ENCODE measurements at places on chromosomes 12 and 14.

- DNase-seq = no peak
Observed at GRCh38 chr14:71240171-71240570, 332.9 kb downstream of the PCNX1 start.

- DNase-seq = no peak
Observed at GRCh38 chr12:64767495-64767894, 8.3 kb upstream of the GNS start.

- DNase-seq = no peak
Observed at GRCh38 chr14:96519970-96520369, 17.8 kb downstream of the PAPOLA start.

DNA sequence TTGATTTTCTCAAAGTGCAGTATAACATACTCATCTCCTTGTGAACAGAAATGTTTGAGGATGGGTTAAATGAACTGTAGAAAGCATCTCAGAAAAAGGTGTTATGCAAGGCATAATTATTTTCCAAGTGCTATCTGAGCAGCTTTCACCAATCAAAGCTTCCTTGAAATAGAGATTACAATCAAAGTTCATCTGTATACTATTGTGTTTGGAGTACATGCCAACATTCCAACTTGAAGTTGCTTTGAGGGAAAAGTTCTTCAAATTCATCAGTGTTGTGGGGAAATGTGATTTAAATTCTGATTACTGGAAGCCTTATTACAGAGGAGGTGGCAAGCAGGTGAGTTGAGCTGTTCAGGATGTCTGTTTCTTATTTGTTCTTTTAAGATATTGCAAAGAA lies 68.2 kb downstream of the TMTC2 start:
- DNase-seq = no peak

GRCh38 chr14:100832311-100832960 lies 6.5 kb downstream of the MEG3 start:
- DNase-seq = no peak

DNA sequence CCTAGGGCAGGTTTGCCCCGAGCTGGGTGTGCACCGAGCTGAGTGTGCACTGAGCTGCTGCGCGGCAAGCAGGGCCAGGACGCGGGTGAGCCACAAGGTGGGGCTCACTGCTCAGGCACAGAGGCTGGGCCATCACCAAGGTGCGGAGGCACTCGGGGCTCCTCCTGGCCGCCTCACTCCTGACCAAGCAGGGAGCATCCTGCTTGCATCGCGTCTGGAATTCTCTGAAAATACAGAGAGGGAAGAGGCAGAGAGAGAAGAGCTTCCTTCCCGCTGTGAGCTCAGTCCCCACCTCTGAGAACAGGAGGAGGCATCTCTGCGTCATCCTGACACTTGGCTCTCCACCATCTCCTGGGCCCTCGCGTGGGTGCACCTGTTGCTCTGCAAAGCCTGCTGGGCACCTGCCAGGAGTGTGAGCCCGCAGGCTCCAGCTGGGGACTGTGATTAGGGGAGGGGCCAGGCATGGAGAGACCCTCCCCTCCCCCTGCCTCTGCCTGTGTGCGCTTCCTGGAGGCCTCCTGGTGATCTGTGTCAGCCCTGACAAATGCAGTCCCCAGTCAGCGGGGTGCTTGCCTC lies 116.3 kb downstream of the GLT1D1 start:
- peak; percentile 47 for DNase-seq

DNA sequence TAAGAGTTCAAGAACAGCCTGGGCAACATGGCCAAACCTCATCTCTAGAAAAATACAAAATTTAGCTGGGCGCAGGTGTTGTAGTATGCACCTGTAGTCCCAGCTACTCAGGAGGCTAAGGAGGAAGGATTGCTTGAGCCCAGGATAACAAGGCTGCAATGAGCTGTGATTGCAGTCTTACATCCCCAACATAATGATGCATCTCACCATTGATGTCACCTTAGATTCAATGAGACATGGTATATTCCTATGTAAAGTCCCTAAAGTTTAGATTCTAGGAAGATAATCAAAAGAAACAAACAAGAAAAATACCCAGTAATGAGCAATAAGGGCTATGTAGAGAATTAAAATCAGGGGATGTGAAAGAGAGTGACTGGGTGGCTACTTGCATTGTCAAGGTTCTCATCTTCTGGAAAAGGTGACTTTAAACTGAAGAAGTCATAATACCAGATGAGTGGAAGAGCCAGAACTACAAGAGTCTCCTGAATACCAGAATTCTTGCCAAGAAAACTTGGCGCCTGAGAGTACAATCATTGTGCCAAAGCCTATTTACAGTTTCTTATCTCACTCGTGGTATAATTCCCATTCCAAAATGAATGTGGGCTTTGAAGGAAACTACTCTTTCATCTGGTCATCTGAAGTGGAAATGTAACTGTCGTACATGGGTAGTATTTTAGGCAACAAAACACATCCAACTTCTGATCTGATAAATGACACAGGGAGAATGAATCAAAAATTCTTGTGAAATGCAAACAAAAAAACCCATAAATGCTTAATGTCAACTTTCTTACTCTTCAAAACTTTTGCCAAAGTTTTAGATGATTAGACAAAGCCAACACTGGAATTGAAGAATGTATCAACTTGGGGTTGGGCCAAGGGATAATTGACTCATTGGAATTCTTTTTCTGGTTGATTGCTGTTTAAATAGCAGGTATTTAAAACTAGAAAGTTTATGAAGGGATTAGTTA lies 81.1 kb upstream of the ST8SIA1 start:
- no peak for DNase-seq

DNA sequence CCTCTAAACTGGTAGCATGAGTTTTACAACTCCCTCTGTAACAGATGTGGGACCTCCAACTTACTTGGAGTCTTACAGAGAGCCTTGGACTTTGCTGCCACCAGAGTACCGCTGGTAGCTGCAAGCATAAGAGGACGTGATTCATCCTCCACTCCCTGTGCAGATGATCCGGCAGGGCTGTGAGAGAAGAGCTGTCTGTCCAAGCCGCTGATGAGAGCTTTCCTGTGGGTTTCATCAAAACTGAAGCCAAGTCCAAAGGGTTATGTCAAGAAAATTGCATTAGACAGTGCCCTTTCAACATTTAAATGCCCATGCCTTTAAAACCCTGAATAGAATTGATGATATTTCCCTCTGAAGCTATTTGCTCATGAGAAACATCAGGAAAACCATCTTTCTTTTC lies 85.8 kb downstream of the LLPH start:
- no peak for DNase-seq

GRCh38 chr12:132665794-132666193 lies 21.3 kb downstream of the POLE start:
- no peak for DNase-seq

DNA sequence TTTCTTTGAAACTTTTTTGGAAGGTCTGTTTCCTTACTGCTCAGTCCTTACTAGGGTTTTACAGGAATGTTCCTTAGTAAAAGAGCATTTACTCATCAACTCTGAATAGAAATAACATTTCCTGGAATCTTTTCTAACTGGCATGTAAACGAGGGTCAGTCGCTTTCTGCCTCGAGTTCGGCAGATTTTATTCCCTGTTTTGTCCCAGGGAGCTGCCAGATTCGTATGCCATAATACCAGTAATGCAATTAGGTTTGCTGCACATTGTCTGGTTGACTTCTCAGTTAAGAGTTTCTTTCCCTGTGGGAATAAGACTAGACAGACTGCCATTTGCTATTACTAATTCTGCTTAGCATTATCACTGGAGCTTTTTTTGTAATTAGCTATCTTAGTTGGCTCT lies 91.9 kb downstream of the VRK1 start:
- DNase-seq = no peak

GRCh38 chr12:51217133-51217967 lies 512 bp downstream of the POU6F1 start:
- DNase-seq = peak; percentile 62

- no peak for DNase-seq
Observed at GRCh38 chr12:96886998-96887677, 19.9 kb upstream of the NEDD1 start.

- no peak for DNase-seq
Observed at GRCh38 chr12:2384533-2385351, 332.0 kb downstream of the CACNA1C start.

DNA sequence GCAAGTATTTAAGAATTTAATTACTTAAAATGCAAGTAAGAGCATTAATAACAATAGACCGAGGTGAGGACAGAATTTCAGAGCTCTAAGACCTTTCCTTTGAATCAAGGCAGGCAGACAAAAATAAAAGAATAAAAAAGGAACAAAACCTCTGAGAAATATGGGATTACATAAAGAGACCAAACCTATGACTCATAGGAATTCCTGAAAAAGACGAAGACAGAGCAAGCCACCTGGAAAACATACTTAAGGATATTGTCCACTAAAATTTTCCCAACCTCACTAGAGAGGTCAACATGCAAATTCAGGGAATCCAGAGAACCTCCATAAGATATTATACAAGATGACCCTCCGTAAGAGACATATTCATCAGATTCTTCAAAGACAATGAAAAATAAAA lies 325.1 kb downstream of the AEBP2 start:
- DNase-seq = no peak

GRCh38 chr14:95452176-95452892 lies 64.1 kb downstream of the SYNE3 start:
- DNase-seq = no peak

- peak; percentile 54 for DNase-seq
Observed at GRCh38 chr12:1099158-1099557, 108.1 kb downstream of the ERC1 start.

- DNase-seq = no peak
Observed at GRCh38 chr12:30884799-30885198, 41.7 kb upstream of the TSPAN11 start.

- no peak for DNase-seq
Observed at GRCh38 chr12:53999559-54000115, 324 bp upstream of the HOXC9 start.

DNA sequence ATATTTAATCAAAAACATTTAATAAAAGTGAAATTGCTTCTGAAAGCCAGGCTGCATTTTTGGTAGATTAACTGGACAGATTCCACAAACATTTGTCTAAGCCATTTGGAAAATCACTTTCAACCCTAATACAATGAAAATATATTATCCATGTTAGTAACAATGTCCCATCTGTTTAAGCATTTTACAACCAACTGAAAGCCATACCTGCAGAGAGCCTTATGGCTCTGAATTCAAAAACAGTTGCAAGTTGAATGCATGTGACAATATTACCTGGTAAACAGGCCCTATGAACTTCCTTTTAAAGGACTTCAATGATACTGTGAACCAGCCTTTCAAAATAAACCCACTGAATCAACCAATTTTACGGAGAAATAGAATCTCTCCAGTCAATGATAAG lies 468.1 kb downstream of the BTG1 start:
- DNase-seq = no peak

GRCh38 chr14:90518941-90519256 lies 122.1 kb downstream of the CALM1 start:
- DNase-seq = peak; percentile 29

GRCh38 chr12:31203261-31203660 lies 122.7 kb downstream of the SINHCAF start:
- no peak for DNase-seq

GRCh38 chr12:76223869-76224268 lies 124.3 kb downstream of the BBS10 start:
- no peak for DNase-seq

DNA sequence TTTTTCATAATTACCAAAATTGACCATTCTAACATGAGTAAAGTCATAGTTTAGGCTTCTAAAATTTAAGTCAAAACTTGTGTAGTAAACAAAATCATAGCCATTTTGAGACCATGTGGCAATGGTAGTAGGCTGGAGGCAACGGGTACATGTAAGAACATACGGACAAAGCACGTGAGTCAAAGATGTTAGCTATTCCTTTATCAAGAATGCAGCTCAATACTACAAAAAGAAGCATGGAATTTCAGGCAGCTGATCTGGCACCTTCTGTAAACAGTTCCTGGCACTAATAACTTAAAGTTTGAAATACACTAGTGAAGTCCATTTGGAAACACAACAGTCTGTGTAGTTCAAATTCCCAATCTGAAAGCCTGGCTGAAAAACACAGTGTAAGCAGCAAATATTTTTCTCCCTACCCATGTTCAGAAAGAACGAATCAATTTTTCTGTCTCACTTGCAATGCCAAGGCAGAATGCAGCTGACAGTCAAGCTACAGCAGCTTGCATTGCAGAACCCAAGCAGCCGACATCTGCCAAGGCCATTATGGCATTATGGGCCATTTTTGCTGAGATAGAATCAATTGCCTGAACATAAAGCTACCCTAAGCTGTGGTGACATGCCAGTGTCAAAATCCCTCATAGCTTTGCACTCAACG lies 29.3 kb downstream of the MYF5 start:
- DNase-seq = no peak

- DNase-seq = no peak
Observed at GRCh38 chr12:6266541-6266966, 43.9 kb upstream of the PLEKHG6 start.

DNA sequence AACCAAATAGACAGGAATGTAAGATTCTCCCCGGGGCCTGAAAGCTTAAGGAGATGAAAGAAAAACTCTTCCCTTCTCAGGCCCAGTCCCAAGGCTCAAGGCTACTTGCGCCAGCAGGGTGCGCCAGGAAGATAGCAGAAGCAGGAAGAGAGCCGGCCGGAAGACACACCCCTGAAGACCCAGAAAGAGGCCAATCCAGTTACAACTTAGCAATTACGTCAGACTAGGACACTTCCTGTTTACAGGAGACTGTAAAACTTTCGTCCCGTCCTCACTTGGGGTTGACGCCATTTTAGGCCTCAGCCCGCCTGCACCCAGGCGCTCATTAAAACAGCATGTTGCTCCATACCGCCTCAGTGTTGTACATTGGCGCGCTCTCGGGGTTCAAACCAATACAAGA lies 9.4 kb downstream of the COX16 start:
- DNase-seq = no peak

Data from GM06990 (cell line).